ENCODE measurements at places on chromosomes 13 and 19. TPM values are rescaled to one million over a fixed set of nuclear protein-coding genes. Genes with fewer than 3 reads are reported as not detected.

PLIN4 gene
- total RNA-seq, result under 0.01 TPM

LCP1 gene
- total RNA-seq, result not detected

SIX5 gene
- 0.90 TPM for total RNA-seq

ZNF382 gene
- 1.9 TPM for total RNA-seq

GRCh38 chr13:46961719-46962118 is 64.9 kb upstream of the HTR2A start:
- H3K4me1 ChIP-seq, result peaks cover 2% of the 10 kb centered on the region
- H3K27ac ChIP-seq, result no peak overlapping the region
- no peak overlapping the region for H3K4me3 ChIP-seq
- peak; percentile 89 for DNase-seq
- no peaks in the 10 kb centered on the region for H3K27me3 ChIP-seq
- no peaks in the 10 kb centered on the region for H3K36me3 ChIP-seq

DNA sequence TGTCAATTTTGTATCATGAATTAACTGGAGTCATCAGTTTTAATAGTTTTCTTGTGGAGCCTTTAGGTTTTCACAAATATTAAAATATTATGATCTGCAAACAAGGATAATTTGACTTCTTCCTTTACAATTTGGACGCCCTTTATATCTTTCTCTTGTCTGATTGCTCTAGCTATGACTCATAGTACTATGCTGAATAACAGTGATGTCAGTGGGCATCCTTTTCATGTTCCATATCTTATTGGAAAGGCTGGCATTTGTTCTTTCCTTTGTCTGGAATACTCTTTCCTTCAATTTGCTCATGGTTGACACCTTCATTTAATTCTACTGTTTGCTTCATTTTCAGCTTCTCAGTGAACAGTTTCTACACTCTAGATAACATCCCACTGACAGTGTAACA is 1129.3 kb downstream of the SLITRK5 start:
- H3K27ac ChIP-seq, result no peak overlapping the region
- H3K4me1 ChIP-seq, result no peaks in the 10 kb centered on the region
- no peaks in the 10 kb centered on the region for H3K27me3 ChIP-seq
- DNase-seq, result no peak

DNA sequence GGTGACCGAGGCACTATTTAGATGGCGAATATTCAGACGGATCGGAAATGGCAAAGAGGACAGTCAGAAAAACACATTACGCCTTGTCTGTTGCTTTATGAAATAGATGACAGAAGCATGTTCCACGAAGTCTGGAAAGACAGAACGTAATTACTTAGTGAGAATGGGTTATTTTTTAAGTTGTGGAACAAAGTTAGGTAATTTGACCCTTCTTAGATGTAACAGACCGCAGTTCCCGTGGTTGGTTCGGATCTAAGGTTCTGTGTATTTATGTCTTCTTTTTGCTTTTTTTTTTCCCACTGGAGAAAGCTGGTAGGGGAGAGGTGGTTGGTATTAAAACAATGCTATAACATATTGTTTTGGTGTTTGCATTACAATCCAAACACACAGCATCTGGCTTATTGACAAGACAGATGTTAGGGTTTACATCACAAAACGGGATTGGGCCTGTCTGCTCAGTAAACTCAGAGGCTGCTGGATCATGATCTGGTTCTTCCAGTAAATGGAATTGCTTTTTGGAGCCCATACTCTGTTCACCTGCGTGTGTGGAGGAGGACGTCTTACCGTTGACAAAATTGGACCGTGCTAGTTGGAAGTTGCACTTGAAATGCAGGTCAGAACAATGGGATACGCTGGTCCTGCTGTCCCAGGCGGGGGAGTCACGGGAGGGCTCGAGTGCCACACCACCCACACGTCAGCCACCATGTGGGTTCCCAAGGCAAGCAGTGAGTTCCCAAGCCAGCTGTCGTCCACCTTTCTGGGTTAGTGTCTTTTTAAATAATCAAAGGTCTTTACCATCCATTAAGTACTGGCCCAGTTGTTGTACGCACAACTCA is 13.8 kb downstream of the ATP11A start:
- H3K4me3 ChIP-seq, result no peak overlapping the region
- peaks cover 7% of the 10 kb centered on the region for H3K4me1 ChIP-seq
- 0 out of 2 replicates have a peak, but pooled peaks cover 1% of the 10 kb centered on the region for H3K36me3 ChIP-seq
- no peak overlapping the region for H3K27ac ChIP-seq
- no peak for DNase-seq
- H3K27me3 ChIP-seq, result no peaks in the 10 kb centered on the region

SGCG gene
- under 0.01 TPM for total RNA-seq

ADGRE3 gene
- total RNA-seq, result not detected

C19orf38 gene
- 0.28 TPM for total RNA-seq

ZNF790 gene
- total RNA-seq, result 4.3 TPM

DNA sequence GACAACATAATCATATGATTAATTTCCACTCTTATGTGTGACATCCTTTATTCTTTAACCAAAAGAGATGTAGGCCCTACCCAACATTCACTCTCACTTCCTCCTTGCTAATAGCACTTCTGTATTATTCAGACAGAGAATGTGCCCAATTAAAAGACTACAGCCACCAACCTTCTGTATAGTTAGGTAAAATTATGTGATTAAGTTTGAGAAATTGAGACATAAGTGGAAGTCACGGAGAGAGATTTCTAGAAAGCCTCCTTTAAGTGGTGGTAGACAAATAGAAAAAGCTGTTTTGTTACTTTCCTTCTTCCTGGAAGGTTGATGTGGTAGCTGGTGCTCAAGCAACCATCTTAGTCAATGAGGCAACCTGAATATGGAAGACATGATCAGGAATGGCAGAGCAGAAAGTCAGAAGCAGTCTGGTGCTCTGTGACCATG is 14.8 kb downstream of the EPSTI1 start:
- H3K27me3 ChIP-seq, result no peaks in the 10 kb centered on the region
- no peaks in the 10 kb centered on the region for H3K4me1 ChIP-seq
- no peak for DNase-seq
- H3K27ac ChIP-seq, result no peak overlapping the region
- H3K4me3 ChIP-seq, result no peak overlapping the region

KLHL1 gene
- not detected for total RNA-seq

GRCh38 chr13:52701728-52702465 is 37.7 kb downstream of the CNMD start:
- no peak for DNase-seq
- peaks cover 3% of the 10 kb centered on the region for H3K36me3 ChIP-seq
- no peaks in the 10 kb centered on the region for H3K27me3 ChIP-seq
- no peaks in the 10 kb centered on the region for H3K4me1 ChIP-seq
- H3K27ac ChIP-seq, result no peak overlapping the region

ZNF536 gene
- total RNA-seq, result not detected

- no peak overlapping the region for H3K27ac ChIP-seq
- no peak overlapping the region for H3K4me3 ChIP-seq
Observed at GRCh38 chr19:48689449-48689848, 6.3 kb upstream of the FUT2 start.

DNA sequence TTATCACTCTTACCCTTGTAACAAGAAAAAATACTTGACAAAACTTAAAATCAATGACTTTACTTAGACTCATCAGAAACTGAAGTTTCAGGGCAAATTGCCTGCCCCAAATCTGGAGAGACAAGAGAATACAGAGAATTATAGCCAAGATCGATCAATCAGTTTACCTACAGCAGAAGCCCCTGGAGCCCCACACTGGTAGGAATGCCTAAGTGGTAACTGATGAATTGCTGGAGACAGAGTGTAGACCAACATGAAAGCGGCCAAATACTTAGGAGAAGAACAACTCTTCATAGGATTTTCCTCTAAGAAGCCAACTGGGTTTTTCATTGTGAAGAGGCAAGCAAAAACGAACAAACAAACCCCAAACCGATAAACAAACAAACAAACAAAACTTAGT is 1430.0 kb downstream of the EFNB2 start:
- no peak overlapping the region for H3K4me3 ChIP-seq
- no peak for DNase-seq
- no peaks in the 10 kb centered on the region for H3K27me3 ChIP-seq
- no peak overlapping the region for H3K27ac ChIP-seq
- no peaks in the 10 kb centered on the region for H3K4me1 ChIP-seq

- H3K4me3 ChIP-seq, result no peak overlapping the region
- DNase-seq, result peak; percentile 96
- peaks cover 35% of the 10 kb centered on the region for H3K36me3 ChIP-seq
- H3K27ac ChIP-seq, result peak overlapping the region; percentile 94
- H3K4me1 ChIP-seq, result peaks cover 19% of the 10 kb centered on the region
Observed at GRCh38 chr19:39428283-39429112, 7.3 kb downstream of the RPS16 start.

DNA sequence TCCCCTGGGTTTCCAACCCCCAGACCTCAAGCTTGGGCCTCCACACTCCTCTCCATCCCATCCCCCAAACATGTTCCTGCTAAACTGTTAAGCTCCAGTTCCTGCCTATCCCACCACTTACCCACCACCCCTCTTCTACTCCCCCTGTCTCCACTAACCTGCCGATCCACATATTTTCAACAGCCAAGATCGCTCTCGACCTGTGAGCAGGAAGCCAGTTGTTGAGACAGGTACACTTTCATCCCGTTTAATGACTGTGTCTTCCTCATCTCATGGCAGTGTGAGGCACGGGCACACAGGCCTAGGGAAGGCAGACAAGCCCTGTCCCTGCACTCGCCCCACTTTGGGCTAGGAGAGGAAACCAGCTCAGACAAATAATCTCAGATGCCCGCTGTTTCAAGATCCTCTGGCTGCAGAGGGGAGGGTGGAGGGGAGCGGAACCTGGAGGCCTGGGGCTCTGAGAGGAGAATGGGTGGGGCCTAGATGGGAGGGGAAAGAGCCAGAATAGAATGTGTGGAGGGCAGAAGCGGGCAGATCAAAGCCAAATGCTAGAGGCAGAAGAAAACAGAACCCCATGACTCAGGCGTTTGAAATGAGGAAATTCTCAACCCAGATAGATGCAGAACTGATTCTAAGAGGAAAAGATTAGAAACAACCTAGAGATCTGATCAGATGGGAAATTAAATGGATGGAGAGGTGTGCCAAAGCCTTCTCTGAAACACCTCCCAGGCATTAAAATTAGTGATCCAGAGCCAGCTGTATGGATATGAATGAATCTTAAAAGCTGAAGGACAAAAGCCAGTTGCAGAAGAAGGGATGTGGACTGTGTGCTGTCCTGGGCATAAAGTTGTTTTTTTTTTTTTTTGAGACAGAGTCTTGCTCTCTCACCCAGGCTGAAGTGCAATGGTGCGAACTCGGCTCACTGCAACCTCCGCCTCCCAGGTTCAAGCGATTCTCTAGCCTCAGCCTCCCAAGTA is 16.9 kb upstream of the CYP2S1 start:
- no peaks in the 10 kb centered on the region for H3K36me3 ChIP-seq
- H3K4me3 ChIP-seq, result no peak overlapping the region
- H3K4me1 ChIP-seq, result peaks cover 8% of the 10 kb centered on the region

LAMP1 gene
- total RNA-seq, result 60.6 TPM

DNA sequence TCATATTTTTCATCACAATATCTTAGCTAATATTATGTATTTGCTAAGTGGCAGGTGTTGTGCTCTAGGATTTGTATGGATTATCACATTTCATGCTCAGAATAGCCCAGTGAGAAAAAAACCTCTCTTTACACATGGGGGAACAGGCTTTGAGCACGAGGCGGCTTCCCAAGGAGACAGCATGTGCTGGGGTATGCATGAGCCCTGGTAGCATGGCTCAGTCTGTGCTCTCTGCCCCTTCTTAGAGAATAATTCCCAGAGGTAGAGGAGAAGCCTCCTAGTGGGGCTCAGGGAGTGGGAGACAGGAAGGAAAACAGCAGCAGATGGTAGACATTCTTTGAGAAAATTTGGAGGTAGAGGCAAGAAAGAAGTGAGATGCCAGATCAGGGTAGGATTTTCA is 31.6 kb downstream of the RNASEH2B start:
- peaks cover 5% of the 10 kb centered on the region for H3K36me3 ChIP-seq
- H3K4me1 ChIP-seq, result no peaks in the 10 kb centered on the region
- H3K4me3 ChIP-seq, result no peak overlapping the region
- DNase-seq, result no peak

DNA sequence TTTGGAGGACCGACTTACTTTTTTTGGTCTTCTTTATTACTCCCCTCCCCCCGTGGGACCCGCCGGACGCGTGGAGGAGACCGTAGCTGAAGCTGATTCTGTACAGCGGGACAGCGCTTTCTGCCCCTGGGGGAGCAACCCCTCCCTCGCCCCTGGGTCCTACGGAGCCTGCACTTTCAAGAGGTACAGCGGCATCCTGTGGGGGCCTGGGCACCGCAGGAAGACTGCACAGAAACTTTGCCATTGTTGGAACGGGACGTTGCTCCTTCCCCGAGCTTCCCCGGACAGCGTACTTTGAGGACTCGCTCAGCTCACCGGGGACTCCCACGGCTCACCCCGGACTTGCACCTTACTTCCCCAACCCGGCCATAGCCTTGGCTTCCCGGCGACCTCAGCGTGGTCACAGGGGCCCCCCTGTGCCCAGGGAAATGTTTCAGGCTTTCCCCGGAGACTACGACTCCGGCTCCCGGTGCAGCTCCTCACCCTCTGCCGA is 409 bp downstream of the FOSB start:
- no peaks in the 10 kb centered on the region for H3K36me3 ChIP-seq
- H3K27ac ChIP-seq, result no peak overlapping the region
- peak overlapping the region; percentile 76 for H3K4me3 ChIP-seq
- no peaks in the 10 kb centered on the region for H3K27me3 ChIP-seq
- no peak for DNase-seq
- H3K4me1 ChIP-seq, result peaks cover 13% of the 10 kb centered on the region

- peak; percentile 39 for DNase-seq
- H3K27ac ChIP-seq, result no peak overlapping the region
- no peak overlapping the region for H3K4me3 ChIP-seq
- no peaks in the 10 kb centered on the region for H3K4me1 ChIP-seq
- no peaks in the 10 kb centered on the region for H3K36me3 ChIP-seq
Observed at GRCh38 chr19:41746593-41747227, 8.6 kb upstream of the CEACAM6 start.

GRCh38 chr19:3112375-3113099 is 18.4 kb downstream of the GNA11 start:
- H3K4me3 ChIP-seq, result no peak overlapping the region
- H3K4me1 ChIP-seq, result peaks cover 9% of the 10 kb centered on the region
- H3K27me3 ChIP-seq, result no peaks in the 10 kb centered on the region

- no peak overlapping the region for H3K27ac ChIP-seq
- no peak for DNase-seq
- peaks cover 7% of the 10 kb centered on the region for H3K4me1 ChIP-seq
- peaks cover 17% of the 10 kb centered on the region for H3K36me3 ChIP-seq
- no peak overlapping the region for H3K4me3 ChIP-seq
Observed at GRCh38 chr19:585551-586110, 4.0 kb upstream of the HCN2 start.

ZNF570 gene
- 8.1 TPM for total RNA-seq

GRCh38 chr13:22596171-22596863 is 584.5 kb upstream of the SGCG start:
- no peaks in the 10 kb centered on the region for H3K36me3 ChIP-seq
- no peak for DNase-seq
- no peak overlapping the region for H3K27ac ChIP-seq
- H3K4me1 ChIP-seq, result no peaks in the 10 kb centered on the region
- no peak overlapping the region for H3K4me3 ChIP-seq
